OCI-LY7 (cell line): ENCODE measurements at places on chromosomes 1 and 21.

- no peak for DNase-seq
These were observed 3.4 kb downstream of the HCRTR1 start for GRCh38 chr1:31620631-31621497.

DNA sequence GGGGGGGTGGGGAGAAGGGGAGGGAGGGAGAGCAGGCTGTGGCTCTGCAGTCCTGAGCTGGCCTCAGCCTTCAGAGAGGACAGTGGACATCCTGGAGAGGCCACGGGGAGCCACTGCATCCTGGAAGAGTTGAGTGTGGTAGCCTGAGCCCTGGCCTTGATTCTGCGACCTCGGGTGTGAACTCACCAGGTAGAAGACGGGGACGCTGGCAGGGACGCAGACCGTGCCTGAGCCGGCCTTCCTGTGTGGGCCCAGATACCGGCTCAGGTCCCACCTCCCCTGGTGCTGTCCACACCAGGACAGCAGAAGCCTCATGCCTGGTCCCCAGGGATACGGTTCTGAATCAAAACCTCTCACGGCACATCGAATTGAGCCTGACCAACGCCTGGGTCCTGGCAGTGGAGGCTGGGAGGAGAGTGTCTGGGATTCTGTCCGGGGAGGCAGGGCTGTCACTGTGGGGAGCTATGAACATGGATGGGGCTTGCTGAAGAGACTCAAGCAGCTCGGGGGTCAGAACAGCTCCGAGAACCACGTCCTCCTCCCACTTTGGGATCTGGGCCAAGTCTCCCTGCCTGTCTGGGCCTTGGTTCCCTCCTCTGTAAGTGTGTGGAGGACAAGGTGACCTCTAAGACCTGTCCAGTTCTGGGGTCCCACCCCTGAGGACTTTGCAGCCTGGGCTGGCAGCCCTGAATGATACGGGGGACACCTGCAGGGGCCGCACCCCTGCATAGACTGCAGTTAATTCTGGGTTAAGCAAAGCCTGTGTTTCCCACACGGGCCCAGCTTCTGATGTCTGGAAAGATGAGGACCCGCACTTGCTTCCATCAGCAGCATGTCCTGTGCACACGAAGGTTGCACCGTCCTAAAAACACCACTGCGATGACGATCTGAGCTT is 30.4 kb downstream of the RRP1 start:
- no peak for DNase-seq

- DNase-seq: no peak
These were observed 321.3 kb downstream of the KIF26B start for GRCh38 chr1:245475961-245476516.

- DNase-seq: no peak
These were observed 64.4 kb downstream of the PCNT start for GRCh38 chr21:46388206-46388880.

DNA sequence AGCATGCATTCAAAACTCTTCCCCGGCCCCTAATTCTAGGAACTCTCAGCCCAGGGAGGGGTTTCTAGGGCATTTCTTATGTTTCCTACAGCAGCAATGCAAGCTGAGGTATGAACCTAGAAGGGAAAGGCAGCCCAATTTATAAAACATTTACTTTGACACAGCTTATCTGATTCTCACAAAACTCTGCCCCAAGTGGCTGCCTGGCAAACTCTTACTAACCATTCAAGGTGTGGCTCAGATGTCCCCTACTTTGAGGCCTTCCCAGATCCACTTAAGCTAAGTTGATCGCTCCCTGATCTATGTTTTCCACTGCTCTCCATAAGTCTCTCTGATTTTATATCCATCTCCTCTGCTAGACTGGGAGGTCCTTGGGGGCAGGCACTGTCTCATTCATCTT is 35.4 kb downstream of the AK2 start:
- DNase-seq: peak; percentile 44

DNA sequence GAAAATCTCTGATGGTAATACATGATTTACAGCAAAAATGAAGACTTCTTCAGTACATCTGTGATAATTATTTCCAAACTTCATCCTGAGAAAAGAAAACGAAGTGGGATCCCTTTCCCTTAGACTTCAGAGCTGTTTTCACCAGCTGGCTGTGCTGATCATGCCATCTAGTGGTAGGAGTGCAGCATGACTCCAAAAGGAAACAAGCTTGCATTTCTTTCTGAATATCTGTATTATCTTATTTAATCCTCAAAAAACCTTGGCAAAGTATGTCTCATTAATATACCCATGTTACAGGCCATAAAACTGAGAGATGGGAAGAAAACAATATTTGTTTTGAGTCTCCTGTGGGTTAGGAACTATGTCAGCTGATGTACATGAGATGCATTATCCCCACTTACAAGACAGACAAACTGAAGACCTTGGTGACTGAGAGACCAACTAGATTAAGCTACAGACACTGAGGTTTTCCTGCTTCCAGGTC is 9.8 kb upstream of the GJA8 start:
- peak; percentile 55 for DNase-seq

DNA sequence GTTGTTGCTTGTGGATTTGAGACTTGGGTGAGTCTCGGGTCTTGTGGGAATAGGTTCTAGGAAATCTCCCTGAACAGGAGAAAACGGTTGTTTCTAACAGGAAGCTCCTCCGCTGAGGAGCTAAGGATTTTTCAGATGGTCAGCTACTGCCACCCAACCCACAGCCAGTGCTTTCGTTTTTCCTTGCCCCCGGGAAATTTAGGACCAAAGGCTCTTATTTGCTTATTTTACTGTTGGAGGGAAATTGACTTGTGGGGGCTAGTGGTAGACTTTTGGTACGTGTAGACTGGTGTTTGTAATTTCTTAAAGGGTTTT is 792 bp downstream of the SNX7 start:
- no peak for DNase-seq

- no peak for DNase-seq
These were observed 51.1 kb upstream of the H6PD start for GRCh38 chr1:9183441-9183840.

- no peak for DNase-seq
These were observed 8.8 kb upstream of the SAMSN1 start for GRCh38 chr21:14554948-14555347.

- DNase-seq: no peak
These were observed 75.7 kb upstream of the NRIP1 start for GRCh38 chr21:15140321-15141019.

DNA sequence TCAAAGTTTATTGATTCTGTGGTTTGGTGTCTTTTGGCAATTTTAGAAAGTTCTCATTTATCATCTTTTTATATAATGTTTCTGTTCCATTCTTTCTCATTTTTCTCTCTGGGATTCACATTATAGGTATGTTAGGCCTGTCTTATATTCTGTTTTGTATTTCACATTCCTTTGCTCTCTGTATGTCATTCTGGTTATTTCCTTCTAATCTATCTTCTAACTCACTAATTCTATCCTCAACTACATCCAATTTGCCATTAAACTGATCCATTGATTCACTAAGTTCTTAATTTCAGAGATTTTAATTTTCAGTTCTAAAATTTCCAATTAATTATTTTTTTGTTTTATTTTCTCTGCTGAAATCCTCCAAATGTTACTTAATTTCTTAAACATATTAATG is 234.8 kb downstream of the FOXD2 start:
- DNase-seq: no peak

GRCh38 chr1:112255080-112255479 is 140.9 kb upstream of the CTTNBP2NL start:
- DNase-seq: no peak

GRCh38 chr1:173505391-173505790 is 28.3 kb downstream of the PRDX6 start:
- no peak for DNase-seq

- peak; percentile 81 for DNase-seq
These were observed at the start of gene PFKL for GRCh38 chr21:44299458-44300261. Gene PFKL, plus strand, starts transcription at chr21:44300053. Its CDS starts 53 bp downstream, at chr21:44300106.

DNA sequence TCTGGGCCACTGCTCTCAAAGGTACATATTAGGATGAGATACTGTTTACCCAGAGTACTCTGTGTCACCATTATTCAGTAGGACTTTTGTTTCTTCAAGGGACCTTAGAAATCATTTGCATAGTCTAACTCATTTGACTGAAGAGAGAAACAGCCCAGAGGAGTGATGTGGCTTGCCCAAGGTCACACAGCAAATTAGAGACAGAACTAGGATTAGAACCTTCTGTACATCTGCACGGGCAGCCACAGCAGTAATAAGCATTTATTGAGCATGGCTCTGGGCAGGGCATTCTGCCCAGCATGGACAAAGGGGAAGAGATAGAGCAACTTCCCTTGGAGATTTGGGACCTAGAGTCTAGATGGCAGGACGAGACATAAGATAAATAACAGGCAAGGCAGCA is 5.7 kb upstream of the NHLH1 start:
- DNase-seq: no peak

- no peak for DNase-seq
These were observed 44.7 kb downstream of the PTGFRN start for GRCh38 chr1:116954440-116954839.

- DNase-seq: no peak
These were observed 23.2 kb downstream of the ERRFI1 start for GRCh38 chr1:8002921-8003320.

GRCh38 chr1:115682792-115683191 is 41.0 kb downstream of the VANGL1 start:
- DNase-seq: no peak
